ENCODE measurements at places on chromosomes 3 and 15.
A peak's percentile ranks its signal among the peaks of the same experiment; 100 is the strongest.

- no peak for DNase-seq
Observed at GRCh38 chr3:155370198-155370597, 76.7 kb upstream of the STRIT1 start.

DNA sequence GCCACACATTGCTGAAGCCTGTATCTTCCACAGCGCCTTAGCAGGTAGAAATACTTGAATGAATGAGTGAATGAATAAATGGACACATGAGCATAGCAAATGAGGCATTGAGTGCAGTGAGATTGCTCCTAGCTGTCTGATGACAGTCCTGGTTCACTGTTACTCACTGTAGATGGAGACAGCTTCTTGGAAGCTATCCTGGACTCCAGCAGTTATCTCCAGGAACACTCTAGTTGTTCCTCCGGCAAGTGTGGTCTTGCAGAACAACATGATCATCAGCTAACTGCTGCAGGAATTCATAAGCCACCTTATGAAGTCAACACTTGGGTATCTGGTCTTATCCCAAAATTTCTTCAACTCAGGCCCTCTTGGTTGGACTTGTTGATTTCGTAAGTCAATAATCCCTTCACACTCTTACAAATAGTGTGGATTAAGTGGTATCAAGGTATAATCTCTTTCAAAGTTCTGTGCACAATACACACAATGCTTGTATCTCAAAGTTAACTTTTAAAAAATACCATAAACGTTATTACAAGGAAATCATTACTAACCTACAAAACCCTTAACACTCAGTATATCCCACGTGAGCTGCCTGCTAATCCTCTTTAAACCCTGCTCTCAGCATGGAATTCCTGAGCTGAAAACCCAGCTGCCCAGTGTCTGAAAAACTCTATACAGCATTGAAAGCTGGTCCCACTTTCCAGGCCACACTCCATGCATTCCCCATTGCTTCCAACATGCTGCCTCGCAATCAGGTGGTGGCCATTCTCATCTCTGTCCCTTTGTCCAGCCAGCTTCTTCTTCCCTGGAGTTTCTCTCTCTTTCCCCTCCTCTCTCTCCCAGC is 14.4 kb upstream of the ZBTB38 start:
- no peak for DNase-seq

DNA sequence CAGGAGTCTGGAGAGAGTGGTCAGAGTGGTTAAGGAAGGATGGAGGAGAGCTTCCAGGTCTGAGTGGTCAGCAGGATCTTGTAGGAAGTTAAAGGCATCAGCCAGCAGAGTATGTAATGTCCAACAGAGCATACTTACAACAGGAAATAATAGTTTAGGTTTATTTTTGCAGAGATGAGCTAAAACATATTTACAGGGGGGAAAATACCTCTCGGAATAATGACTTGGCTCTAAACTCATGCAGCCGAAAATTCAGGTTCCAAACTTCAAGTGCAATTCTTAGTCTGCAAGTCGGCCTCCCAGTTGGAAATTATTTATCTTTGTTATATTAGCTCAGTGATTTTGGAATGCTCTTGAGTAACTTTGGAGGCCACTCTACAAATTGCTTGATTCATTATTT is 385.0 kb upstream of the C2CD4B start:
- DNase-seq: no peak

- DNase-seq: no peak
Observed at GRCh38 chr3:71376503-71376902, 207.0 kb downstream of the FOXP1 start.

GRCh38 chr3:72082776-72083462 is 298.0 kb upstream of the PROK2 start:
- DNase-seq: no peak

GRCh38 chr3:23761440-23761896 is 44.3 kb upstream of the UBE2E1 start:
- DNase-seq: peak; percentile 69

DNA sequence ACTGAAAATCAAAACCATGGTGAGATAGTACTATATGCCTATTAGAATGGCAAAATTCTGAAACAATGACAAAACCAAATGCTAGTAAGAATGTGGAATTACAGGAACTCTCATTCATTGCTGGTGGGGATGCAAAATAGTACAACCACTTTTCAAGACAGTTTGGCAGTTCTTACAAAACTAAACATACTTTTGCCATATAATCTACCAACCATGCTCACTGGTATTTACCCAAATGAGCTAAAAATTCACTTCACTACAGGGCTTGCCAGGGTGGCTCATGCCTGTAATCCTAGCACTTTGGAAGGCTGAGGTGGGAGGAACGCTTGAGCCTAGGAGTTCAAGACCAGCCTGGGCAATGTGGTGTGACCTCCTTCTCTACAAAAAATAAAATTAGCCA is 40.0 kb downstream of the MYO9A start:
- DNase-seq: peak; percentile 3

- DNase-seq: no peak
Observed at GRCh38 chr3:40980467-40980866, 218.8 kb upstream of the CTNNB1 start.

DNA sequence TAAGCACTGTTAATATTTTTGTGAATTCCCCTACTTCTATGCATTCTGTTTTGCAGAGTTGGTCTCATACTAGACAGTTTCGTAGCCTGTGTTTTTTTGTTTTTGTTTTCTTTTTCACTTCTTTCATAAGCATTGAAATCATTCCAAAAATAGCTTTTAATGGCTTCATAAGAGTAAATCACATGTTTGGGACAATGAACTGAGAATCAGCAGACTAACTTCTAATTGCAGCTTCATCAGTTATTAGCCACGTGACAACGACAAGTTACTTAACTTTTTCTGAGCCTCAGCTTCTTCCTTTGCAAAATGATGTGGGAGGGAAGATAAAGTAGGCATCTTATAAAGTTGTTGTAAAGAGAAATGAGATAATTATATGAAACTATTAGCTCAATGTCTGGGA is 124.8 kb downstream of the LIPC start:
- no peak for DNase-seq

- no peak for DNase-seq
Observed at GRCh38 chr15:90706394-90707327, 10.5 kb upstream of the BLM start.

DNA sequence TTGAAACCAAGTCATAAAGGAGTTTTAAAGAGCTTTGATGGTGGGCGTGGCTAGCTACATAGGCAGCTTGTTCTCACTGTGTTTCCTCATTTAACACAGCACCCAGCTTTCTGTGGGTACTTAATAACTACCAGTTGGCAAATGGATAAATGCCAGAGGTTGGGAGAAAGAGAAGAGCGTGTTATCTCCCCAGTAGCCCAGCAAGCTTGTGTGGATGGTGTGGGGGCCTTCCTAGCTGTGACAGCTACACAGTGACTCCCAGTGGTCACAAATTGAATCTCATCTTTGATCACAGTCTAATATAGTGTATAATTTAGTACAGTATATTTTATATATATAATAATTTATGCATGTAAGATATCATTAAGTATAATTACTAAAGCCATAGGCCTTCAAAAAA is 984.1 kb downstream of the EPHA3 start:
- DNase-seq: peak; percentile 22

- DNase-seq: no peak
Observed at GRCh38 chr15:87860743-87861142, 395.8 kb downstream of the NTRK3 start.

GRCh38 chr3:18512007-18512406 is 86.9 kb upstream of the SATB1 start:
- no peak for DNase-seq

DNA sequence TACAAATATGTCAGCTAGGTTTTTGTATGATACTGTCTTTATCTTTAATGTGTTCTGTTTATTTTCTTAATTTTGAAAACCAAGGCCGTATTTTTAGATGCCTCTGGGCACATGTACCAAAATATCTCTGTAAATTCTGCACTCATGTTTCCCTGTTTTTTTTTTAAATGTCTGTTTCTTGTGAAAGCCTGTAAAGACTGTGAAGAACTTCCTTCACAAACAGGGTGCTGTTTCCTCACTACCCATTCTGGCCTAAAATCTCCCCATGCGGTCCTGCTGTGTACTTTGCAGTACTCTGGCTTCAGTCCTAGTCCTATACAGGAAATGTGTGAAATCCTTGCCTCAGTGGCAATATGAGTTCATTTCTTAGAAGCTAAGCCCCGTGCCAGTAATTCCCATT is 133.4 kb upstream of the ZBTB20 start:
- peak; percentile 50 for DNase-seq

DNA sequence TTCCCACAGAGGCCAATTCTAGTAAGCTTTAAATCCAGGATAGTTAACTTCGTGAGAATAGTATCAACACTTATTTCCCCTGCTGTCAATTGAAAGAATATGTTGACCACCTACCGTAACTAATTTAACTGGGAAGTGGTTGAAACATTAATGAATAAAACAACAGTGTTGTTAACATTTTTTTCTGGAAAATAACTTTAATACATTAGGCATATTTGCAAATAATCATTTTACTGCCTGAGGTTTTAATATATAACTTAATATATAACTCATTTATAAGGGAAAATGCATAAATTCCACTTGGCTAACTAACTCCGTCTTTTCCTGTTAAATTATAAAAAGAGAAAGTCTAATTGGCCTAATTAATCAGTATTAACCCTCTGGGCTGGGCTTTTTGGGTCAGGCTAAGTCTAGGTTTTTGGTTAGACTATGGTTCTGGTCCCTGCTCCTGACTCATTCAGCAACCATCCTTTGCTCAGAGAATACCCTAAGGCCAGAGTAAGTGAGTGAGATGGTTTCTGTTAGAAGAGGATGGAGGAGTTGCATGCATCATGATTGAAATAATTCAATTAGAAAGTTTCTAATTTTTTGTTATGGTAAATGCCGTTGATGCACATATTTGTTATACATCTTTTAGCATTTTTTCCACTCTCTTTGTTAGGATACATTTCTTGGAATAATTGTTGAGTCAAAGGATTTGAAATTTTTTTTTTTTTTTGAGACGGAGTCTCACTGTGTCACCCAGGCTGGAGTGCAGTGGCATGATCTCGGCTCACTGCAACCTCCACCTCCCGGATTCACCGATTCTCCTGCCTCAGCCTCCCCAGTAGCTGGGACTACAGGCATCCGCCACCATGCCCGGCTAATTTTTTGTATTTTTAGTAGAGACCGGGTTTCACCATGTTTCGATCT is 10.8 kb upstream of the SKIL start:
- DNase-seq: no peak

- no peak for DNase-seq
Observed at GRCh38 chr3:63150880-63151279, 127.2 kb upstream of the SYNPR start.

GRCh38 chr3:115617591-115617990 is 5.7 kb upstream of the GAP43 start:
- DNase-seq: no peak

GRCh38 chr15:98614681-98615080 is 33.7 kb upstream of the IGF1R start:
- no peak for DNase-seq

DNA sequence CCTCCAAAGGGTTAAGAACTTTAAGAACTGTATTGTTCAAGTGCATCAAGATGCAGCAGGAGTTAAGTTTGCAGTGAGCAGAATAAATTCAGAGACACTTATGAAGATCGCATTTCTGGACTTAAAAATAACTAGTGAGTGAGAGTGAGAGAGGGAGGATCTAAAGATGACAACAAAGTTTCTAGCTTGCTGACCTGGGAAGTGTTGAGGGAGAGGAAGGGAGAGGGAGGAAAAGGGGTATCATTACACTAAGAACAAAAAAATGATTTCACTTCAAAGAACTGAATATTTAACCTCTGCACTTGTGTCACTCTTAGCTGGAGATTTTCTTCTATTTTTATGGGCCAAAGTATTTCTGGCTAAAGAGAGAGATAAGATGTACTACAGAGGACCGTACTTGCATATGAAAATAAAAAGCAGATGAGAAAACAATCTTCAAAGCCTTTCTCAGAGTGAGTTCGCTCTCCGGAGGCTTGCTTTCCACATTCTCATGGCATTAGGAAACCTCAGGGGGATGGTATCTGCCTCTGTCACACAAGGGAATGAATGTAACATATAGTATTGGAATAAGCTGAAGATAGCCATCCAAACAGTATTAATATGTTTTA is 91.4 kb upstream of the TJP1 start:
- DNase-seq: peak; percentile 91

DNA sequence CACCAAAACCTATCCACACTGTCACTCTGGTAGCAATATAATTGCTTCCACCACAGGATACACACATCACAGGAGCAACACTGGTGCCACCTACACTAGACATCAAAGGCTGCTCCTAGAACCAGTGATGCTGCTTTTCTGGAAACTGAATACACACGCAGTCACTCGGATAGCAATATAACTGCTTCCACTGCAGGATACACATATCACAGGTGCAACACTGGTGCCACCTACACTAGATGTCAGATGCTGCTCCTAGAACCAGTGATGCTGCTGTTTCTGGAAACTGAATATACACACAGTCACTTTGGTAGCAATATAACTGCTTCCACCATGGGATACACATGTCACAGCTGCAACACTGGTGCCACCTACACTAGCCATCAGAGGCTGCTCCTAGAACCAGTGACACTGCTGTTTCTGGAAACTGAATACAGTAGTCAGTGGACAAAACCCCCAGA is 6.9 kb upstream of the TNFSF10 start:
- DNase-seq: no peak

DNA sequence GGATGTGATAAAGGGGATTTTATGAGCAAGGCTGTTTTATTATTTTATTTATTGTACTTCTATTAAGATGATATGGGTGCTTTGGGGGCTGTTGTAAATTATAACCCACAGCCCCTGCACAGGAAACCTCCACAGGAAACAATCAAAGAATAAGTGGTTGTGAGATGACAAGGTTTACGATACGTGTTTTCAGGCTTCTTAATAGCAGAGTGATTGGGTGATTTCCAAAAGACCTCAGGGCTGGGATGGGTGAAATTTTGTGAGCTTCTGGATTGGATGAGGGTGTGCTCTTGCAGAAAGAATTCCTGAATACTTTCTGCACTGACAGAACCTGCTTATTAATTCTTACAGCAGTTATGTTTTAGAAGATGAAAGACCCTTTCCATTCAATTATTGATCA is 21.4 kb downstream of the CHL1 start:
- DNase-seq: no peak

DNA sequence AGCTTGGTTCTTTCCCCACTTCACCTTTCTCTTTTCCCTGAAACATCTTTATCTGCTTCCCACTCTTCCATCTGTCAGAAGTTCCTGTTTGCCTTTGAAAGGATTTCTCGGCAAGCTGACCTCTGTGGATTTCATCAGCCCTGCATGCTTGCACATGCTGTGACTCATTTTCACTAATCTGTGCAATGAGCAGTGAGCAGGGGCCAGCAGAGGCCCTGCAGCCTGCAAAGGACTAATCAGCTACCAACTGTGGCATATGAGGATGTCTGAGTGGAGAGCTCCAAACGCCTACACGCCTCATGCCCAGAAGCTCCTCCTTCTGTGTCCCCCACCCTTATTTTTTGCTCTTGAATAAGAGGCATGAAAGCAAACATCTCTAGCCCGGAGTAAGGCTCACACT is 333.0 kb upstream of the SEMA6D start:
- DNase-seq: peak; percentile 96

- DNase-seq: no peak
Observed at GRCh38 chr3:107065094-107065861, 312.0 kb upstream of the CCDC54 start.

DNA sequence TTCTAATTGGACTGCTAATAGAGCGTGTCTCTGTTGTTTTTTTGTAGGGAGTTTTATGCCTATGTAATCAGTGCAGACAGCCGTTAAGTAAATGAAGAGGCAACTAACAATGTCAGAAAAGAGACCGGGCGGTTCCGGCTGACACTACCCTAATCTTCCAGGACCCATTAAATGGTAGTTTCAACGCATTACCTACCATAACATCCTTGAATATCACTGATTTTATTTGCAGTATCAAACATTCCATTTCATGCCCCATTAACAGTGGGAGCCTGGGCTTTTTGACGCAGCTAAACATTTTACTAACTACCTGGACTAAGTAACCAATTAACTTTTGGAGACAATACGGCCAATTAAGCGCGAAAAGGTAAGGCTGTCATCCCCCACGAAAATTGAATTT is 832.9 kb upstream of the NR2F2 start:
- no peak for DNase-seq
